ENCODE measurements at places on chromosomes 5 and 9.

DNA sequence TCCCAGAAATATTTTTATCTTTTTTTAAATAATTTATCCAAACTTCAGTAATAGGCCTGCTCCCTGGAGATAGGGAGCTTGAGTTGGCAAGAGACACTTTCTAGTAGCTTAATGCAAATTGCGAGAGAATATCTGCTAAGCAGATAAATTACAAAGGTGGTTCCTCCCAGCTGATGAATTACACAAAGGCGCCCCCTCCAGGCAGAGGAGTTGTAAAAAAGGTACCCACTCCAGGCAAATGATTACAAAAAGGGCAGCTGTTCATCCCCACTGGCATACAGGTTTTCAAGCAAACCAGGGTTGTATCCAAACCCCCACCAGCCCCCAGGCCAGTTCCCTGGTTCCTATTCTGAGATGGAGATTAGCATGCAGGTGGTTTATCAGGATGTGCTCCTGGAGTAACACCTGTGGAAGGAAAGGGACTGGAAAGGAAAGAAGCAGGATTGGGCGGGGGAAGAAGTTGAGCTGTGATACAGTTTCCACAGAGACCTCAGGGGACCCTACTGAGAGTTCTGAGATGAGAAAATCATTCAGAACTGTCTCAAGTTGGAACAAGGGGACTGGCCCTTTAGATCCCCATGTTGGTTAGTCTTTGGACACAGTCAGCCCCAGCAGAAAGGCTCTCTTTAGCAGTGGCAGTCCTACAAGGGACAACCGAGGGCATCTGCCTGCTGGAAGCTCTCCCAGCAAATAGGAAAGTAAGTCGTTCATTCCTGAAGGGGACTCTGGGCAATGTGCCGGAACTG is 25.5 kb downstream of the ESM1 start:
- DNase-seq = no peak

- no peak for DNase-seq
Measured at GRCh38 chr9:92525306-92525705, 10.5 kb downstream of the ECM2 start.

GRCh38 chr5:135565725-135566421 is 12.9 kb downstream of the CXCL14 start:
- peak; percentile 38 for DNase-seq

- DNase-seq = no peak
Measured at GRCh38 chr5:1686016-1686802, 113.4 kb downstream of the MRPL36 start.

GRCh38 chr5:12951846-12952245 is 992.6 kb downstream of the DNAH5 start:
- DNase-seq = no peak

- DNase-seq = no peak
Measured at GRCh38 chr9:89739916-89740315, 135.1 kb downstream of the GADD45G start.

DNA sequence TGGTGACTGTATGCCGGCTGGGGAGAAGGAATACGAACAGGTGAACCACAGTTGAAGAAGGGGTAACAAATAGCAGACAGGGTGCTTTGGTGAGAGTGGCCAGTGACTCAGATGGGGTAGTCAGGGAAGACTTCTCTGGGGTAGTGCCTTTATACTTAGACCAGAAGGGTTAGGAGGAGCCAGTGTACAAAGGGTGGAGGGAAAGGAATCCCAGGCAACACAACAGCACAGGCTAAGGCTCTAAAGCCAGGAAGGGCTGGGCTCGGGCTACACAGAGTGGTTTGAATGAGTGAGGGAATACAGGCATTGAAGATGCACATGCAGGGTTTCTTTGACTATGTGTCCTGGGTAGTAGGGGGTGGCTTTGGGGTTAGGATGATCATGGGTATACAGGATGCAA is 70.6 kb upstream of the CXCL14 start:
- DNase-seq = no peak

GRCh38 chr9:33125871-33126823 is 41.0 kb downstream of the B4GALT1 start:
- DNase-seq = no peak

DNA sequence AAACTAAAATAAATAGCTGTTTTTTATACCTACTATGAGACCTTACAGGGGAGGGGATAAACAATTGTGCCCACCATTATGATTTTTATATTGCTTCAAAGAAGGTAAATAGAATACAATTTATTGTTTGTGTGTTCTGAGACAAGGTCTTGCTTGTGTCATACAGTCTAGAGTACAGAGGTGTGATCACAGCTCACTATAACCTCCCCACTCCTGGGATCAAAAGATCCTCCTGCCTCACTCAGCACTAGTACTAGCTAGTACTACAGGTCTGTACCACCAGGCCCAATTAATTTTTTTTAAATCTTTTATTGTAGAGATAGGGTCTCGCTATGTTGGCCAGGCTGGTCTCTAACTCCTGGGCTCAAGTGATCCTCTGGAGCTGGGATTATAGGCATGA is 11.3 kb downstream of the TLE1 start:
- DNase-seq = no peak

GRCh38 chr5:111755345-111755941 is 1.6 kb downstream of the NREP start:
- no peak for DNase-seq

DNA sequence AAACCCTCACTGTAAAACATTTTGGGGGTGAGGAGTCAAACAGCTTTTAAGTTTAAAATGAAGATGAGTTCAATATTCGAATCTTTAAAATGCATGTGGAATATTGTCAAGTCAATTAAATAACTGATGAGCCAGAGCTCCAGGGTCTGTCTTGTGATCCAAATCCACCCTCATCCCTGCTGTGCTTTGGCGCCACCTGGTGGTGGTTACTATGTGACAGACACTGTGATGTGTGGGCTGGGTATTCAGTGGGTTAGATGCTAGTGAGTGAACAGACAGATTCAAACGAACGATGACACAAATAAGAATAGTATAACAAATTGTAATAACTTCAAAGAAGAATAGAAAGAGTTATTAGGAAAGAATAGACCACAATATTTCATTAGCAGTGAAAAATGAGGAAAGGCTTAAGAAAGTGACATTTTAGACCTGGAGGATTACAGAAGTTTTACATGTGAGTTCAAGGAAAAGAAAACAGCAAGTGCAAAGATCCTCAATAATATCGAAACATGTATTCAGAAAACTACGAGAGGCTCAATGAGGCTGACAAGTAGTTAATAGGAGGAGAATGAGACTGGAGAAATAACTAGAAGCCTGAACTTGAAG is 51.4 kb upstream of the CHSY3 start:
- peak; percentile 8 for DNase-seq

DNA sequence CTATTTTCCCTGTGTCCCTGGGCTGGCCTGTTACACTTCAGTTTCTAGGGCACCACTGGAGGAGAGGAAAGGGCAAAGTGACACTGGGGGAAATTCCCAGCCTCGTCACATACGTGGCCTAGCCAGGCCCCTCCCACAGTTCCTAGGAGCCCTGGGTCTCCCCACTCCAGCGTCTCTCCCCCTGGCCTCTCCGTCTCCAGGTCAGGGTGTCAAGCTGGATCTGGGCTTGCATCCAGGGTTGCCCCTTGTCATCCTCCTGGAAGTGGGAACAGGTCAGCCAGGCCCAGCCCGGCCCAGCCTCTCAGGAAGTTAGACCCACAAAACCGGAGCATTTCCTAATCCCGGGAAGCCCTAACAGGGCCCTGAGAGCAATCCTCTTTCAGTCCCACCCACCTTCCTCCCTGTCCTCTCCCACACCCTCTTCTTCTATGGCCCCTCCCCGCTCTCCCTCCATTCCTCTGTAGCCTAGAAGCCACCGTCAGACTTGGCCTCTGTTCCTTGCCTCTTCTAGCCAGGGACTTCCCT is 4.7 kb upstream of the TNIP1 start:
- no peak for DNase-seq

DNA sequence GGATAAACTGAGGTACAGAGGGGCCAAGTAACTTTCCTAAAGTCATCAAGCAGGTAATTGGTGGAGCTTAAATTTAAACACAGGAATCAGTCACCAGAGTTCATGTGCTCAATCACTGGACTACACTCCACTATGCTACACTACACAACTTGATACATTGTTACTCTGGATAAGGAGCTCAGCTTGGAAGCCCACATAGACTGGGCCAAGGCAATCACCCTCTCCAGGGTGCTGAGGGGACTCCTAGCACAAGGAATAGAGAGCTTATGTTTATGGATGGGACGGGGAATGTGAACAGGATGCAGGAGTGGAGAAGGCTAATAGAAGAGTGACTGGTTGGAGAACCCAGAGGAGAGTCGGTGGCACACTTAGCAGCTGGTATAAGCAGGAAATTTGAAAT is 113.5 kb upstream of the NFIB start:
- DNase-seq = no peak

GRCh38 chr5:115241881-115242642 is 20.6 kb downstream of the PGGT1B start:
- DNase-seq = no peak

- DNase-seq = no peak
Measured at GRCh38 chr5:77452351-77452750, 39.8 kb downstream of the WDR41 start.

DNA sequence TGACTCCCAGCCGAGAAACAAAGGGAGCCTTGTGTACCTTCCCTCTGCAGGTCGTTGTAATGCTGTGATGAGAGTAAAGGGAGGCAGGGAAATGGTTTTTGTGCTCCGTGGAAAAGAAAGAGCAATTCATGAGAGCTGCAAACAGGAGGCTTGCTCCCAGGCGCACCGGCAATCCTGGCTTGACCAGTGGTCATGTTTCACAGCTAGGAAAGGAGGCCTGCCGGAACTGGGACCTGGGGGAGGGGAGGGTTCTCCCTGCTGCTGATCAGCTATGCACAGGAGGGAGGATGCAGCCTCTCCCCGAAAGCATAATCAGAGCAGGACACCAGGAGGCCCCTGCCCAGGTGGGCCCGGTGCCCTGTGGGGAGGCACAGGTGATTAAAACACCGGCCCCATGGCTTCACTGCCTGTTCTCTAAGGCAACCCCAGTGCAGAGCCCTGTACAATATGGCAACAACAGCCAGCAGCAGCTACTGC is 131.3 kb downstream of the ZDHHC21 start:
- no peak for DNase-seq

DNA sequence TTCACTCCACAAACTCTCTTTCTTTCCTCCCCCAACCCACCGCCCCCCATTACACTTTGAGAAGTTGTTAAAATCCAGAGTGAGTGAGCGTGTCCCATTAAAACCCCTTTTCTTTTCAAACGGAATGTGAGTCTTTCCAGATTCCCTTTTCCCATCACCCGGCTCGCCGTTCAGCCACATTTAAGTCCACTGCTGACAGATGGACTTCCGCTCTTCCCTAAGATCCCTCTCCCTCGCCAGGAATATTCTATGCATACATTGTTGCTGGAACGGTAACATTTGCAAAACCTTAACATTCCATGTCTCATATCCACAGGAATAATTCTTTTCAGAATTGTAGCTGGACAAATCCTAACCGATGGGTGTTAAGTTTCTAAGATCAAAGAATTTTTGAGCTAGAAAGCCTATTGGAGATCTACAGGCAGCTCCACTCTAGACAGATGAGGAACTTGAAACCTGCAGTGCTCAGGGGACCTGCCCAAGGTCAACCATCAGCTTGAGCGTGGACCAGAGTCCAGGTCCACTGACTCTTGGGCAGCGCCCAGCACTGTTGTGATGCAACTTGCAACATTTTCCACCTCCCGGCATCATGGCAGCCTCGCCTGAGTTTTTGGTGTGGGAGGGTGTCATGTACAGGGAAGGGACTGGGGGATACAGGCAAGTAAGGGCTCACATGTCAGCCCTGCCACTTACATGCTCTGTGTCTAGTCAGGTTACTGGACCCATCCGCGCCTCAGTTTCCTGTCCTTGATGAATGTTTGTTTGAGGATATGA is 500.1 kb downstream of the CCDC171 start:
- no peak for DNase-seq

DNA sequence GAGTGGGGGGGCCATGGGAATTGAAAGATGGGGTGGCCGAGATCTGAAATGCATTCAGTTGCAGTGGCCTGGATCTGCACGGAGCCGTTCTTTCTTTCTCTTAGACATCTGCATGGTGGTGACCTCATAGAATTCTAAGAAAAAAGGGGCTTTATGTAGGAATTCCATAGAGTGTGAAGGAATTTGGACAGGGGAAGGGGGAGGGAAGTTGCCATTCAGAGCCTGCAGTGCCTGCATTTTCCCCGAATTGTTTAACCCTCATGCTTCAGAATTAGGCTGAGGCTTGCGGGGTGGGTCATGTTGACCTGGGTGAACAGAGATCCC is 4.9 kb downstream of the NEK6 start:
- DNase-seq = no peak

DNA sequence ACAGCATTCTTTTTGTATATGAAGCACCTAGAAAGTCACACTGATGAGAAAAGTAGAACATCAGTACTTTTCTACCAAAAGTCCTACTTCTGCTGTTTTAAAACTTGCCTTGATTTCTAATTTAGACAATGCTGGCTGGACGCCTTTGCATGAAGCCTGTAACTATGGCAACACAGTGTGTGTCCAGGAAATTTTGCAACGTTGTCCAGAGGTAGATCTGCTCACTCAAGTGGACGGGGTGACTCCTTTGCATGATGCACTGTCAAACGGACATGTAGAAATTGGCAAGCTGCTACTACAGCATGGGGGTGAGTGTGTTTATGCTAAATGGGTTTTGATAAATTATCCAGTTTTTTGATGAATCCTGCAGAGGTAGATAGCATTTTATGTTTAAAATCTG is 73.5 kb downstream of the SLF1 start:
- no peak for DNase-seq

- no peak for DNase-seq
Measured at GRCh38 chr5:66741394-66741793, 145.2 kb downstream of the MAST4 start.

- DNase-seq = no peak
Measured at GRCh38 chr5:6900247-6901227, 187.3 kb downstream of the TENT4A start.

GRCh38 chr9:126980231-126980630 is 65.6 kb downstream of the RALGPS1 start:
- DNase-seq = no peak

DNA sequence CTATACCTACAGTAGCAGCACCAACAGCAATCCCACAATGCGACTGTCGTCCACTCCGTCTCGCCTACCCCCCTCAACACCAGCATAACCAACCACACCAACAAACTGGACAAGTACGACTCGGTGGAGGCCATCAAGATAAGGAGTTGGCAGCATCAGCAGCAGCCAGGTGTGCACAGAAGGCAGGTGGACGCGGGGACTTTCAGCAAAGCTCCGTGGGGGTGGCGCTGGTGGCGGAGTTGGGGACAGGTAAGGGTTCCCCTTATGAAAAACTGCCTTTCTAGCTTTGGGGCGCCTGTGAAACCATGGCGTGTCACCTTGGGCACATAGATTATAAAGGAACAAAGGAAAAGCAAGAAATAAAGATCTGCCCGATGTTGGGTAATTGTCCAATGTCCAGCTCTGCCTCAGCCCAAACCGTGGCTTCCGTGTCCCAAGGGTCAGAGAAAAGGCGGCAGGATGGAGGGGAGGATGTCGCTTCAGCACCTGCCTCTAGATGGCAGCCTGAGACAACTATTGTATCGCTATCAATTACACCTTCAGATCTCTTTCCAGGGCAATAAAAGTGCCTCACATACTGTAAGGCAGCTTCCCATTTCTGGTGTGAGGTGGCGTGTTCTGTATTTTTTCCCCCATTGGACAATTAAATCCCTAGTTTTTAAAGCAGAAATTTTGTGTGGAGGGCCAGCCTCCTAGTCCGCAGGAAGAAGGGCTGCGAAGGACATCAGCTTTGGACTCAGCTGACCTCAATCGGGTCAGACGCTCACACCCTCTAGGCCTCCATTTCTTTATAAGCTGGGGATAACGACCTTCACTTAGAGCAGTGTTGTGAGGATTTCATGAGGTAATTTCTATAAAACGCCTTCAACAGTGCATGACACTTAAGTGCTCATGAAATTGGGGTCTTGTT is 58.8 kb downstream of the MTRR start:
- DNase-seq = no peak
